Cardiac ventricle fibroblast (primary cell): ENCODE measurements at places on chromosomes 2 and 18. TPM values are rescaled to one million over a fixed set of nuclear protein-coding genes. Genes with fewer than 3 reads are reported as not detected.

The GCKR gene
- 0.34 and 0.44 TPM in 2 replicates for total RNA-seq

The IL36G gene
- total RNA-seq: not detected in 2 replicates

The PCARE gene
- not detected in 2 replicates for total RNA-seq

The ACADL gene
- total RNA-seq: not detected in 2 replicates

The RAX gene
- not detected in 2 replicates for total RNA-seq

The IL1RN gene
- not detected in 2 replicates for total RNA-seq

The IL1R2 gene
- total RNA-seq: 4.0 and 5.7 TPM in 2 replicates

The CEP192 gene
- 13.6 and 14.5 TPM in 2 replicates for total RNA-seq

The ADGRF3 gene
- total RNA-seq: not detected in 2 replicates

The SALL3 gene
- total RNA-seq: 0.44 and 0.62 TPM in 2 replicates

The CAPN14 gene
- not detected in 2 replicates for total RNA-seq

The C1QL2 gene
- not detected in 2 replicates for total RNA-seq

The HRH4 gene
- 0.10 TPM in 1 of 2 replicates, not detected in the other for total RNA-seq
